ENCODE measurements at places on chromosomes 5 and 9. TPM values are rescaled to one million over a fixed set of nuclear protein-coding genes. Genes with fewer than 3 reads are reported as not detected.
A peak's percentile ranks its signal among the peaks of the same experiment; 100 is the strongest.

GRCh38 chr9:31916591-31917241 lies 467.7 kb upstream of the ACO1 start:
- no peak for DNase-seq

GRCh38 chr5:141765896-141766551 lies 84.0 kb upstream of the ARAP3 start:
- no peak for DNase-seq

- DNase-seq = peak; percentile 78
These were observed at the start of gene ZBED3 for GRCh38 chr5:77086689-77087483. Gene ZBED3, minus strand, starts transcription at chr5:77087285. Its CDS starts 9,407 bp downstream, at chr5:77077878.

DNA sequence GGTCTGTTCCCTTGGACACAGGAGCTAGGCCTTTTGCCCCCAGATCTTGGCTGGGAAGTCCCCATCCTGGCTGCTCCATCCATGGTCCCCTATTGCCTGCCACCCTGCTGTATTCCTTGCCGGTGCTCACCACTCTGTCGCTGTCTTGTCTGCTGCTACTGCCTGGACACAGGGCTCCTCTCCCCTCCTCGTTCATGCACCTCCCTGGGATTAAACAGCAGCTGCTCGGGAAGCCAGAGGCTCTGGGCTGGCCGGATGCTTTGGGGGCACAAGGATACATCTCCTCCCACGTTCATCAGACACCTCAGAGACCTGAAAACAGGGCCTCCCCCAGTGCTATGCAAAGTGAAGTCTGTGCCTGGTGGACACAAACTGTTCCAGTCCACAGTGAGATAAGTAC lies 110.4 kb downstream of the ZNF354C start:
- DNase-seq = no peak

DNA sequence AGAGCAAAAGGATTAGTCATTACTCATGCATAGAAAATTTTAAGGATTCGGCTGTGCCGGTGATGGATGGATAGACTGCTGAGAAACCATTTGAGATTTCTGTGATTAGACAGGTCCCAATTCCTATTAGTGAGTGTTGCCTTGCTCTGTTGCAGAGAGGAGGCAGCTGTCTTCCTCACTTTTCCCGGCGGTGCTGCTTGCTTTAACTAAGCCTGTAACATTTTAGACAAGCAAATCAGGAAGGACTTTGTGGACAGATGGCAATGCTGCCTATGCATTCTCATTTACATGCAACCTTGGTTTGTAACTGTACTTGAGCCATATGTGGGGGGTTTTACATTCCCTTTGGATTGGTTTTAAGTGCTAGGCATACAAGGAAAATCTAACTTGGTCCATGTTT lies 1176.3 kb downstream of the CDH18 start:
- no peak for DNase-seq

GRCh38 chr9:96649620-96650324 lies 5.3 kb downstream of the PRXL2C start:
- no peak for DNase-seq

- DNase-seq = no peak
These were observed 527.8 kb downstream of the MTRR start for GRCh38 chr5:8396756-8397155.

DNA sequence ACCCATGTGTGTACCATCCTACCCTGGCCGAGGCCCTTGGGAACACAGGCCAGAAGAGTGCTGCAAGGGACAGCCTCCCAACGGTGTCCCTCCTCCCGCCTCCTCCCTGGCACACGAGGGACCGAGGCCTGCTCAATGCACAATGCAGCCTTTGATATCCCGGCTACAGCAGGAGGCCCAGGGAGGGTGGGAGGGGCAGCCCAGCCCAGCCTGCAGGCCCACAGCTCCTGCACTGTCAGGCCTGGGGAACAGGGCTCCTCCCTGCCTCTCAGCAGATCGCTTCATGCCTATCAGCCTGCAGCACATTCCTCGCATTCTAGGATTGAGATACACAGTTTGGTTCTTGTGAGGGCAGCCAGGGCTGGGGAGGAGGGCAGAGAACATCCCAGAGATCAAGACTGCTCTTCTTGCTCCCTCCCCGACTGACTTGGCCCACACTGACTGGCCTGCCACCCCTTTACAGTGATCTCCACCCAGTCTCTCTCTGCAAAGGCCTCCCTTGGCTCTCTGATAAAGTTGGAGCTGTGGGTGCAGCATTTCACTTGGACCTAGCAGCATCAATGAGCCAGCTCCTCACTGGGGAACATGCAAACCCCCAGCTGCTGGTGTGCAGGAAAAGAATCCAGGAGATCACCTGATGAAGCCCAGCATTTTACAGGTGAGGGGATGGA lies at the start of gene SH3TC2:
TSS of gene SH3TC2 (minus strand) at position 46 of the 671 bp plus-strand sequence. CDS start at position 6, 40 bp downstream.
- peak; percentile 80 for DNase-seq

DNA sequence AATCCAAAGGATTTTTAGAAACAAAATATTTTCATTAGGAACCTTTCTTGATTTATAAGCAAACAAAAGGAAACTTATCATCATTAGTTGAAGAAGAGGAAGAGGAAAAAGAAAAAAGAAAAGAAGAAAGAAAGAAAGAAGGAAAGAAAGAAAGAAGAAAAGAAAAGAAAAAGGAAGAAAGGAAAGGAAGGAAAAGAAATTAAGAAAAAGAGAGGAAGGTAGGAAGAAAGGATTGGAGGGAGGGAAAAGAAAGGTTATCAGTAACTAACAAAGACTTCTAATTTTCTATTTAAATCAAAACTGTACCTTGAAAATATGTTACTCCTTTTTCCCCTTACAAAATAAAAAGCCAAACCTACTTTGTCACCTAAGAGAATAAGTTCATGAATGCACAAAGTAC lies 10.0 kb downstream of the EBF1 start:
- no peak for DNase-seq

DNA sequence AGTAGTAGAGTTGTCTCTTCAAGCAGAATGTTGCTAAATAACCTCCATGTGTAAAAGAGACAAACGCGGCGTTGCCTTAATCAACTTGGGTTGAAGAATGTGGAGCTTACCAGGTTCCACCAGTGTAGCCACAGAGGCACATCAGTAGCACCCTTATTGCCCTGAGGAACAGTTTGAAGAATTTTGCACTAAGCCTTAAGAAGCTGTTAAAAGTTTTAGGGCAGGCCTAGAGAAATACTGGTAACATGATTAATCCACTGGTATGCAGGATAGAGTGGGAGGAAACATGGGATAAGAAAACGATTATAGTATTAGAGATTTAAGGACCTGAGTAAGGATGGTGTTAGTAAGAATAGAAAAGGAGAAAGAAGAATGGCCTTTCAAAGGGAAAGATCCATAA lies 100.6 kb downstream of the ZCCHC7 start:
- DNase-seq = no peak

The GMCL2 gene
- not detected for total RNA-seq

The TSLP gene
- 7.2 TPM for total RNA-seq

Data from left ventricle myocardium superior (tissue), 1 donor.